Activated T-cell treated with anti-CD3 and anti-CD28 coated beads, Interleukin-2, amount 50 U/mL, for 1 hour (primary cell): ENCODE measurements at places on chromosomes 6 and 20.

- no peak for DNase-seq
These were observed 74.6 kb downstream of the OR2B2 start for GRCh38 chr6:27837625-27838057.

DNA sequence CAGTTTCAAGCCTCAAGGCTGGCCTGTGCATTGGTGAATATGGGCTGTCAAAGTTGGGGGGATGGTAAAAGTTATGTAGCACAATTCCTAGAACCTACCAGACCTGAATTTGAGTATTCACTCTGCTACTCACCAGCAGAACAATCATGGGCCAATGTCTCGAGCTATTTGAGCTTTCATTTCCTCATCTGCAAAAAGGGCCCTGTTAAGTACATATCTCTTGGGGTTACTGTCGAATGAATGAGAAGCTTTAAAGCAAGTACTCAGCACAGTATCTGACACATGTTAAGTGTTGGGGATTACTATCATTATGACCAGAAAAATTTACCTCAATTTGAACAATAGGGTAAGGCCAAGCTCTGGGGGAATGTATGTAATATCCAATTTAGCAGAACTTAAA, 13.5 kb upstream of the ENPP4 start:
- DNase-seq: no peak

DNA sequence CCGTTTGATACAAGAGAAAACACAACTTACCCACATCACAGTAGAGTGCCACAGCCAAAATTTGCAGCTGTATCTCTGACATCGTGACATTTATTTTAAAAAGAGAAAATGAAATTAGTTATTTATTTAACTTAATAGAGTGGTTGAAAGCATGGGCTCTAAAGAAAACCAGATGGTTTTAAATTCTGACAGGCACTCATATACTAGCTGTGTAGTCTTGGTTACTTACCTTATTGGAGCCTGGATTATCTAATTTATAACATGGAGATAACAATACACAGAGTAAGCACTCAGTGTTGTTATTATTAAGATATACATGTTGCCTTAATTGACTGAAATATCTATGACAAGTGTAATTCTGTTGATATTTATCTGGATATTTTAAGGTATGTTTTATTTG, 334.9 kb downstream of the GRIK2 start:
- DNase-seq: no peak

GRCh38 chr6:7848229-7848628, 62.4 kb downstream of the TXNDC5 start:
- no peak for DNase-seq

- DNase-seq: no peak
These were observed 181.2 kb downstream of the ADGRG6 start for GRCh38 chr6:142482974-142483373.

GRCh38 chr20:19628570-19629134, 129.4 kb upstream of the RIN2 start:
- DNase-seq: no peak

- no peak for DNase-seq
These were observed 636.0 kb downstream of the BCKDHB start for GRCh38 chr6:80742481-80742880.

DNA sequence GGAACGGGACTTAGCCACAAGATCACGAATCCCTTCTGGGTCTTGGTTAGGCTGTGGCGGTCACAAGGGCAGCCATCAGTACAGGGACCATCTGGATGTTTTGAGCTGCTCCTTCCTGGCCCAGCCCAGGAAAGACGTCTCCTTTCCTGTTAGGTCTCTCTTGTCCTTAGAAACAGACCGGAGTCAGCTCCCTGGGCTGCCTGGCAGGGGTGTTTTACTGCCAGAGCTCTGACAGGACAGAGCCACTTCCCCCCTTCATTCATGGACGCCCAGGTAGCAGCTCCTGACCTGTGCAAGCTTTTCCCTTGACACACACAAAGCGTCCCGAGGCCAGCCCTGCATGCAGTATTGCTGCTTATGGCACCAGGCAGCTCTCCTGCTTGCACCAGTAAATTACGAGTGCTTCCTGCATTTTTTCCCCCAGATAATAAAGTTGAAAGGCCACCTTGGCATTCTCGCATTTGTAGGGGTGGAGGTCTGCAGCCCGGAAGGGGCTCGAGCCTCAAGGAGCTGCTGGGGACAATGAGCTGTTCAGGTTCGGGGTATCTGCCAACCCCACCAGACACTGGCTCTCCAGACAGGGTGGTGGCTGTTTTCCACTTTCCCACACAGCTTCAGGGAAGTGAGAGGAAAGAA, 87.4 kb downstream of the NOL4L start:
- no peak for DNase-seq
